ENCODE measurements at places on chromosomes 3 and 15. TPM values are rescaled to one million over a fixed set of nuclear protein-coding genes. Genes with fewer than 3 reads are reported as not detected.

- no peak for DNase-seq
Observed at GRCh38 chr15:85947936-85948335, 131.7 kb upstream of the AGBL1 start.

DNA sequence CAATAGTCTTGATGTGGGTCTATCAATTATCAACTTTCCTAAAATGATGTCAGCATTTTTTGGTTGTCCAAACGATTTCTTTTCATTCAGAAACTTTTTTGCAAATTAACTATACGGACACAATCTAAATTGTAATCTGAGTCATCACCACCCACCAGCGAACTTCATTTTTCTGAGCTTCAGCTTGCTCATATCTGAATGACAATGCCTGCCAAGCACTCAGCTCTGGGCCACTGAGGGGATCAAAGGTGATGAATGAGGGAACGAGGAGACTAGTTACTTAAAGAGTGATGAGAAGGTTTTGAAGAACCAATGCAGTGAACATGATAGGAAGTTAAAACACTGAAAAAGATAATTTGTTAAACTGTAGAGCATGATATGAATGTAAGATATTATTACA, 14.9 kb upstream of the TBC1D23 start:
- no peak for DNase-seq

DNA sequence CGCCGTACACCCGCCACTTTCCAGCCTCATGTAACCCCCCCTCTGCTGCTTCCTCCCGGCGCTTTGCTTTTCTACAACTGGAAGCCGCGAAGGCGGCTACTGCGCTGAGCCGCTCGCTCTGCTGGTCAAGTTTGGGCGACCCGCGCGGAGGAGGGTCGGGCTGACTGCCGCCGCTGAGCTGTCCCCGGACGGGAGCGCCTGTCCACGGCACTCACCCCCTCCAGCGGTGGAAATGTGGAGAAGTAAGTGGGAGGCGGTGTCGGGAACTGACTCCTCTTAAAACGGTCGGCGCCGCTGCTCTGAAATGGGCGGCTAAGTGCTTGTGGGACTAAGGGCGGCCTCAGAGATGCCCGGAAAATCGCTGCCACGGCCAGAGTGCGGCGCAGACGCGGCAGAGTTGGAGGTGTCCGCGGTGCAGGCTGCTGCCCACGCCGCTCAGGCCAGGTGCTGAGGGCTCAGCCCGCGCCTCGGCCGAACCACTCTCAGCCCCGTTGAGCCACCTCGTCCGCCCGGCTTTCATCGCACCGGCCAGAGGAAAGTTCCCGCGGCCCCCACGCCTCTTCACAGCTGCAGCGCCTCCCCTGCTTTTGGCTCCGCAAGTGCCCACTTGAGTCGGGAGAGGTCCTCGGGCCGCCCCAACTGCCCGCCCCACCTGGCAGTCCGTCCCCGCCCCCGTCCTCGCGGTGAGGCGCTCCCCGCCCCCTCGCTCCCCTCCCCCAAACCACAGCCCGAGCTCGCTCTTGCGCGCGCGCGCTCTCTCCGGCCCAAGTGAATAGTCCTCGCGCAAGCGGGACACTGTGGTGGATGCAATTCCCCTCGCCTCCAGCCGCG, at the start of gene EPHA6:
TSS of gene EPHA6 (plus strand) at position 775 of the 831 bp plus-strand sequence.
- DNase-seq = no peak

DNA sequence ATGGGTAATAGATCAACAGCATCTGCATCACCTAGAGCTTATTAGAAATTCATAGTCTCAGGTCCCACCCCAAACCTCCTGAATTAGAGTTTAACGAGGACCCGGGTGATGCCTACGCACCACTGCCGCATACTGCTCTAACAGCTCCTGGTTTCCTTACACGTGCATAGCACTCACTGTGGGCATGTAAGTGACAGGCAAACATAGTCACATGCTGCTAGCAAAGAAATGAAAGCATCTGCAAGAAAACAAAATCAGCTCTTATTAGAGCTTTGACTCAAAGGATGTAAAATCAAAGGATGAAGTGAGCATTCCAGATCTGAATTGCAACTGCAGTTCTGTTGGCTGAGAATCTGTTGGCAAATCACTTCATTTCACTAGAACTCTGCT, 19.1 kb upstream of the RIOX2 start:
- DNase-seq = no peak

Gene DPPA4
- total RNA-seq = 0.26 TPM

Gene PLCH1
- total RNA-seq = 0.03 TPM
